ENCODE measurements at places on chromosomes 5 and 9.

GRCh38 chr9:7284517-7284916 lies 515.1 kb downstream of the DMAC1 start:
- DNase-seq = no peak

DNA sequence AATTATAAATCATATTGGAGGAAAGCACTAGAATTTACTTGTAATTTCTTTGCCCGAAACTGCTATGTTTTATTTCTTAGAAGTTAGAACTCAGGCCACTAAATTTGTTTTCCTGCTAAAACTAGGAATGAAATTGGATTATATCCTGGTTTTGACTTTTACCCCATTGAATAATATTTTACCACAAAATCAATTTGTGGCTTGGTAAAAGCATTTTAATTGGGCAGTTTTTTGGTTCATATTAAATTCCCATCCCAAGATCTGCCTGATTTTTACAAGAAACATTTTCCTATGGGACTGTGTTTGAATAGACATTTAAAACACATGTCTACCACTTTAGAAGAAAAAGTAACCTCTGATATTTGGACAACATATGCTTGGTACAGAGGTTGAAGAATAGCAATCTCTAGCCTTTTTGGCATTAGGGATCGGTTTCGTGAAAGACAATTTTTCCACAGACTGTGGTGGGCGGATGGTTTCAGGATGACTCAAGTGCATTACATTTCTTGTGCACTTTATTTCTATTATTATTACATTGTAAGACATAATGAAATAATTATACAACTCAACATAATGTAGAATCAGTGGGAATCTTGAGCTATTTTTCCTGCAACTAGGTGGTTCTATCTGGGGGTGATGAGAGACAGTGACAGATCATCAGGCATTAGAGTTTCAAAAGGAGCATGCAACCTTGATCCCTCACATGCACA lies 565.6 kb downstream of the PRR16 start:
- no peak for DNase-seq

GRCh38 chr5:56279979-56280378 lies 46.8 kb upstream of the ANKRD55 start:
- DNase-seq = no peak

- DNase-seq = no peak
These were observed 28.0 kb downstream of the ADAMTSL1 start for GRCh38 chr9:18501949-18502348.

DNA sequence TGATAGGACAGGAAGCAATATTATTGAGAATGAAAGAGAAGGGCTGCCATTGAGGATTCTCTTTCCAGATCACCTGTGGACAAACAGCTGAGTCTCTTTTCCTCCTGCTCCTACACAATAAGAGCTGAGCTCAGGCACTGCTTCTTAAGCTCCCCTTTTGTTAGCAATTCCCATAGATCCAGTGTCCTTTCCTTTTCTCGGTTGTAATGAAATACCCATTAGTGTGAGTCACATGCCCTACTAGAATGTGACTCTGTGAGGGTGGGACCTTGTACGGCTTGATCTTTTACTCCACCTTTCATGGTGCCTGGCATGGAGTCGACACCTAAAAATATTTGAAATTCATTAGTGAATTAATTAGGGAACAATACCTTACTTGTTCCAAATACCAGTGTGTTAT lies 269.2 kb downstream of the NR3C1 start:
- no peak for DNase-seq

DNA sequence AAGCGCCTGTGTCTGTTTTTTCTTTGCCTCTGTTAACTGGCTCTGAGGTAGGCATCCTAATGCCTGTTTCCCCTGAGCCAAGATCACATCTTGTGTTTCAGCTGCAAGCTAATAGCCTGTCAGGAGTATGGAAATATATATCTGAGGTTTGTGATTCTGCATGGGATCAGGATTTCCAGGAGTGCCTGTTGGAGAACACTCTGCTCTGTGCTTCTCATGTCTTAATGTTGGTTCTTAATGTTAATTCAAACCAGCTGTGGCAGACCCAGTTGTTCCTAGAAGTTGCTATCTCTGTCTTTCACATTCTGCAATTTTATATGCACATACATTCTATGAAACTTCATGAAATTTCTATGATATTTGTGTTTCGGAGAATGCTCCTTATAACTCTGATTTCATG lies 72.1 kb downstream of the PGM5 start:
- no peak for DNase-seq

DNA sequence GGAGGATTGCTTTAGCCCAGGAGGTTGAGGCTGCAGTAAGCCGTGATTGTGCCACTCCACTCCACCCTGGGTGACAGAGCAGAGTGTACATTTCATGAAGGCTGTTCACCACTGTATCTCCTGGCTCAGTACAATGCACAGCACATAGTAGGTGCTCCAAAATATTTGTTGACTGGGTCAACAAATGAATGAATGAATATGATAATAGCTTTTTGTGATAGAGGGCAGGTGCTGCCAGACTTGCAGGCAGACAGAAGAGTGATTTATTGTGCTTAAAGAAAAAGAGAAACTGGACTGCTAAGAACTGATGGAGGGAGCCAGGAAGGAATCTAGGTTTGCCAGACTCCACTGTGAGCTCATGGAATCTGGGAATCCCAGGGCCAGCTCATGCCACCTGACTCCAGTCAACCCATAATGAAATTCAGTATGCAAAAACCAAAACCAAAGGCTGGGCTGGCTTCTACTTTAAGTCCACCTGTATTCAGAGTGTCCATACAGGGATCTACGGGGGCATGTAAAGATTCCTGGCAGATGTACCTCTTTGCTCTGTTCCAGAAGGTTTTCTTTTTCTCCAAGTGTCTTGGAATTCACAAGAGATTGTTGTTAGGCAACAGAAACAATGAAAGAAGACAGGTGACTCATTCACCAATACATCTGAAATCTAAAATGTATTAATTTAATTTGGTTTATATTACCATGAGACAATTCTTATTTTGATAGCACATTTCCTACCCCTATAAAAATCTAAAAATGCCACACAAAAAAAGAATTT lies 15.5 kb upstream of the CTNNA1 start:
- DNase-seq = no peak

DNA sequence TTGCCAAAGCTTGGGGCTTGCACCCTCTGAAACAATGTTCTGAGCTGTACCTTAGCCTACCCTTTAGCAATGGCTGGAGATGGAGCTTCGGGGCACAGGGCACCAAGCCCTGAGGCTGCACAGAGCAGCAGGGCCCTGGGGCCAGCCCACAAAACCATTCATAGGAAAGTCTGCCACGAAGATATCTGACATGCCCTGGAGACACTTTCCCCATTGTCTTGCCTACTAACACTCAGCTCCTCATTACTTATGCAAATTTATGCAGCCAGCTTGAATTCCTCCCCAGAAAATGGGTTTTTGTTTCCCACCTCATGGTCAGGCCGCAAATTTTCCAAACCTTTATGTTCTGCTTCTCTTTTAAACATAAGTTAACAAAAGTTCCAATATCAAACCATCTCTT lies 105.7 kb downstream of the DTWD2 start:
- no peak for DNase-seq

GRCh38 chr5:30458681-30459080 lies 734.8 kb upstream of the CDH6 start:
- no peak for DNase-seq

GRCh38 chr5:73327908-73328455 lies 120.6 kb downstream of the FOXD1 start:
- no peak for DNase-seq

DNA sequence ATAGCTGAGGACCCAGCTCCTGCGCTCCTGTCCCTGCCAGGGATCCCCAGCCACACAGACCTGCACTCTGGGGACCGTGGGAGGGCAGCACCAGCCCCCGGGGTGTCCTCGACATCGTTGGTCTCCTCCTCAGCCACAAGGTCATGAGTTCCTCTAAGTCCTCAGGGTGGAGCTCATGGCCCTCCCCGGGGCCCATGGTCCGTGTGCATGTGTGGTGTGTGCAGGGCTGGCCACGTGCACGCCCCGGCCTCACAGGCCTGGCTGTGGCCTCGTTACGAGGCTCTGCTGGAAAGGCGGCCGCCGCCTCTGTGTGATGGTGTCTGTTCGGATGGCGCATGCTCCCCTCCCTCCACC lies 16.1 kb upstream of the AJM1 start:
- DNase-seq = no peak

- no peak for DNase-seq
These were observed 99.5 kb downstream of the DAB2IP start for GRCh38 chr9:121750715-121751623.

- no peak for DNase-seq
These were observed 53.2 kb downstream of the PCSK1 start for GRCh38 chr5:96379896-96380295.

DNA sequence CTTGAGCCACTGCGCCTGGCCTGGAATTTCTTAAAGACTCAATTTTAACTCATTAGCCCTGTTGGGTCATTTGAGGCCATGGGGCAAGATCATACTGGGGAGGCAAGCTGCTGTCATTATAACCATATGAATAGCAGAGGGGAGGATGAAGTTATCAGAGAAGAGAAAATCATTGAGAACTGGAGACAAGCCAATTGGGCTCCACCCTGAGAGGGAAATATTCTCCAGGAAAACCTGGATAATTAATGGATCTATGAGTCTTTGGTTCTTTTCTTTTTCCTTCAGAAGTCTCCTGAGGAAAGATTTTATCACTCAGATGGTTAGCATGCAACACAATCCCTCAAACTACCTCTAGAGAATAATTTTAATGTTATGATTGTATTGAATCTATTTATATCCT lies 569.6 kb upstream of the TUSC1 start:
- no peak for DNase-seq

DNA sequence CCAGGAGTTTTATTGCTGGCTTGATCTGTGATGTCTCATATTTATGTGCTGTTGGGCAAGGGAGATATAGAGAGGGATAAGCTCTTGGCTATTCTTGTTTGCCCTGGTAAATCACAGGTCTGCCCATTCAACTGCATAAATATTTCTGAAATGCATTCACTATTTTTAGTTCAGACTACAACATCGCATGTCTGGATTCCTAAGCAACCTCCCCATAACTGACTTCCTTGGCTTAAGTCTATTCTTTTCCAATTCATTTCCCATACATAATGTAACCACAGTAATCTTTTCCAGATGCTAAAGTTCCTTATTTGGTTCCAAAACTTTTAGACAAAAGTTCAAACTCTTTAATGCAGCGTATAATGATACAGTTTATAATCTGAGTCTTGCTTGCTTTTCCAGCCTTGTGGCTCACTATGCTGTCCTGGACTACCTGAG lies 321.4 kb upstream of the ACTBL2 start:
- no peak for DNase-seq

- DNase-seq = no peak
These were observed 64.1 kb downstream of the WDR41 start for GRCh38 chr5:77427998-77428397.

- DNase-seq = no peak
These were observed 58.3 kb upstream of the SHB start for GRCh38 chr9:38127271-38127839.

- no peak for DNase-seq
These were observed 11.9 kb downstream of the MSX2 start for GRCh38 chr5:174736331-174736721.

DNA sequence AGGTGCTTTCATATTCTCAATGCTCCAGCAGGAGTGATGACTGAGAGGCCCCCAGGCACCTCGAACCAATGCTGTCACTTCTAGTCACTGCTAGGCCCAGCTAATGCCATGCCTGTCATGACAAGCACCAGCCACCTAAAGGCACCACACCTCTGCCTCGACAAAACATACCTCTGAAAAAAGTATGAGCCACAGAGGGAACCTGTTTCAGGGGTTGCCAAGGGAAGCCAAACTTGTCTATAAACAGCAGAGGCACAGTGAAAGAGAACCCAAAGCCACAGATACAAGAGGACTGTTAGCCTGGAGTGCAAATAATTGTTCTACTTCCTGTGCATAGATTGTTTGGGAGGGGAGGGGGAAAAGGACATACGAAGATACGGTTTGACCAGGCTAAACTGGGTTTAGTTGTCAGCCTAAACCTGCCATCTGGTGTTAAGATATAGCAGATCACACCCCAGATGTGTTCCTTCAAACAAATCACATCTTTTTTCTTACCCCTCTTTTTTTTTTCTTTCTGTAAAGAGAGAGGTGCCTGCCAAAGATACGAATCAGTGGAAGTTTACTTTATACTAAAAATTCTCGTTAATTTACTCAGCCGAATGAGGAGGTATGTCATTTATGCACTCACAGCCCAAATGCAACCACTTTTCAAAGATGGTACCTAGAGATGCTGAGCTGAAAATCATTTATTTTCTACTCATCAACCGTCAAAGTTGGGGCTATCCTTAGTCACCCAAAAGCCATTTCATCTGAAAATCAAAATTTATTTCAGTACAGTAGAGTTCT lies 45.7 kb downstream of the BNC2 start:
- DNase-seq = no peak

DNA sequence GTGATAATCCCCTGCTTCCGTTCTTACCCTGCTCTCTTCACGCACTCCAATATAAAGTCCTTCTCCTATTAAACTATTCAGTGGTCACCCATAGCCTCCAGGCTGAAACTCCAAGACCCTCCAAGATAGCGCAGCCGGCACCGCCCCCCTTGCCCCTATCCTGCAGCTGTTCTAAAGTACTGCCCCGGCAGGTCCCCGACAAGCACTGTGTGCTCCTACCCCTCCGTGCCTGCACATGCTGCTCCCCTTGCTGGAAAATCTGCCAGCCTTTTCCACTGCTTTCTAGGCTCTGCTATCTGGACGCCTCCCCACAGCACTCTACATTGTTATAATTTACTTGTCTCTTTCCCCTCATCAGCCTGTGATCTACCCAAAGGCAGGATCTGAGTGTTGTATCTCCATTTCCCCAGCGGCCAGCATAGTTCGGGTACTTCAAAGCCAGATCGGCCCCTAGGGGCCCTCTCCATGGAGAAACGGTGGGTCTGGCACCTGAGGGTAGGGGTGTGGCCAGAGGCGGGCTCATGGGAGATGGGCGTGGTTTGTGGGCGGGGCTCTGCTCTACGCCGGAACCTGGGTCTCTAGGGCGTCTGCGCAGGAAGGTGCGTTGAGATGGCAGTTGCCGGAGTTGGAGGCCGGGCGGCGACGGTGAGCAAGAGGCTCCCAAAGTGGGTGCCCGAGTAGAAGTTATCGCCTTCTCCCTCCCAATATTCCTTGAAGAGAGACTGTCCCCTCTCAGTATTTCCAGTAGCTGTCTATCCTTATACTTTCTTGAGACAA lies 83.5 kb upstream of the RUSC2 start:
- DNase-seq = peak; percentile 12

- no peak for DNase-seq
These were observed 104.2 kb downstream of the SEC61B start for GRCh38 chr9:99326112-99326916.

DNA sequence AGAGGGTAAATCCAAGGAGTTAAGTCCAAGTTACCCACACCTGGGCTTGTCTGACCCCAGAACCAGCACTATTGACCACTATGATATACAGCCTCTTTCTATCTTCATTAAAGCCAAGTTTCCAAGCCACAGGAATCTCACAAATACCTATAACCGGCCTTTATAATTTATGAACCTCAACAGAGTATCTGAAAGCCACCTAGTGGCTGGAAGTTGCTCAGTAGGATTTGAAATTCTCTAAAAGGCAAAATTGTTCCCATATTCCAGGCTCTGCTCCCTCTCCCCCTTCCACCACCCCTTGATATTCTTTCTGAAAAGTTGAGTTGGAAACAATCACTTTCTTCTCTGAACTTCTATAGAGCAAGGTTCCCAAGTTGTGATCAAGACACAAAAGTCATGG lies 106.4 kb upstream of the GPR151 start:
- DNase-seq = no peak

GRCh38 chr5:170154297-170154696 lies 48.6 kb downstream of the FOXI1 start:
- DNase-seq = no peak

Measured in stimulated activated CD8-positive, alpha-beta memory T cell treated with anti-CD3 and anti-CD28 coated beads, Interleukin-15, amount 100 ng/mL, for 48 hours (primary cell).